Foreskin keratinocyte (primary cell): ENCODE measurements at places on chromosomes 11 and 22. TPM values are rescaled to one million over a fixed set of nuclear protein-coding genes. Genes with fewer than 3 reads are reported as not detected.

Gene OR8A1
- not detected in 2 replicates for polyA plus RNA-seq

DNA sequence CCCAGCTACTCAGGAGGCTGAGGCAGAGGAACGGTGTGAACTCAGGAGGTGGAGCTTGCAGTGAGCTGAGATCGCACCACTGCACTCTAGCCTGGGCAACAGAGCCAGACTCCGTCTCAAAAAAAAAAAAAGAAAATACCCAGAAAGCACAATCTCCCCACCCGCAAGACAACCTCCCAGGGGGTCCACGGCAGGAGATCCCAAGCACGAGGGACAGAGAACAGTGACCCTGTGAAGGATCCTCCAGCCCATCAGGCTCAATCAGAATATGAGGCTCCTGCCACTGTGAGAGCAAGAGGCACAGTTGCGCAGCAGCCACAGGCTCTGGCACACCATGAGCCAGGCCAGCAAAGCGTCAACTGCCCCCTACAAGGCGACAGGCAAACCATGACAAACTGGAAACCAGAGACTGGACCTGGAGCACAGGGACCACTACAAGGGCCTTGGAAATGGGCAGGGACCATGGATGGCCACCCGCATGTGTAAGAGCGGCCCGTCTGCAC lies 164.8 kb upstream of the GRK3 start:
- DNase-seq = no peak

- peak; percentile 80 for DNase-seq
Measured at GRCh38 chr22:18021431-18021830, 2.9 kb downstream of the MICAL3 start.

- DNase-seq = no peak
Measured at GRCh38 chr22:36385491-36386350, 2.0 kb downstream of the MYH9 start.

Gene FCHSD2
- 5.0 and 5.1 TPM in 2 replicates for polyA plus RNA-seq

GRCh38 chr11:15817001-15817400 lies 539.3 kb downstream of the SOX6 start:
- no peak for DNase-seq

Gene LAYN
- 6.8 and 7.0 TPM in 2 replicates for polyA plus RNA-seq

DNA sequence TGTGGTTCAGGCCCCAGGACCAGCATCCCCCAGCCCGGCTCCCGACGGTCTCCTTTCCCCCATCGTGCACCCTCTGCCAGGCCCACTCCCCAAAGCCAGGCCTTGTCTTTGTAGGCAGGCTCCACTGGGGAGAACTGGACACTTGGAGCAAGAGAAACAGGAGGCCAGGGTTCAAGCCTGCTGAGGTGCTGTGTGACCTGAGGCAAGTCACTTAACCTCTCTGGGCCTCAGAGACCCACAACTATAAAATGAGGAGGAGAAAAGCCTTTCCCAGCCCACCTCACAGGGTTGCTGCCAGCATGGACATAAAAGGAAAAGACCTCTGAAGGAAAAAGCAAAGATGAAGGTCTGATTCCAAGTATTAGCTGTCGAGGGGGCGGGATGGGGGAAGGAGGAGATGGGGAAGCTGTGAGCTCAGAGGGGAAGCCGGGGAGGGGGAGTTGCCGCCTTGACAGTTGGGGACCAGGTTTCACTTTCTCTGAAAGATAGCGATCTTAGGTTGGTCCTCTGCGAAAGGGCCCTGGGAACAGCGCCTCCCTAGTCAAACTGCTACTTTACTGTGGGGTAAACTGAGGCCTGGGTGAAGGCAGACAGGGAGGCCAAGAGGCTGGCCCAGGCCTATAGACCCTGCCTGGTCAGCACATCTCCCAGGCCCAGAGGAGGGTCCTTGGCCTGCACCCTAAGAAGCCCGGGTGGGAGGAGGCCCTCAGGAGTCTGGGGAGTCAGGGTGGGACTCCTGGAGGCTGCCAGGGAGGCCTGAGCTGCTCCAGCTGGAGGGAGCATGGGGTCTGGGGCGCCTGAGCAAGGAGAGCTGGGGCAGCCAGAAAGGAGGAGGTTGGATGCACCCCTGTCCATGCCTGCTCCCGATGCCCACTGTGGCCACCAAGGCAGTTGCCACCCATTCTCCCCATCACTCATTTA lies 991 bp upstream of the OSM start:
- no peak for DNase-seq

DNA sequence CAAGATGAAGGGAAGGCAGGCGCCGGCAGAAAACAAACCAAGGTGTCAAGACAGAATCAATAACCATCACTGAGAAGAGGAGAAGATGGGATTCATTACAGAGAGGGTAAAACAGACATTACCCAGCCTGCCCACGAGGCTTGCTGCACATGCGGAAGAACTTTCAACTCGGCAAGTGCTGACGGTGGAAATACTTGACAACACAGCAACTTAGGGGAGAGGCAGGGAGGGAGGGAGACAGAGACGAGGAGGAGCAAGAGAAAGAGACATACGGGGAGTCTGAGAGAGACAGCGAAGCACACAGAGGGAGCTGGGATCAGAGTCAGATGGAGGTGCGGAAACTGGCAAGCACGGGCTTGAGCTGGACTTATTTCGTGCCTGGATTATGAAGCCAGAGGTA lies 129.3 kb upstream of the NECTIN1 start:
- DNase-seq = no peak

- DNase-seq = no peak
Measured at GRCh38 chr11:59416613-59417012, 9.6 kb downstream of the OR5A2 start.

- no peak for DNase-seq
Measured at GRCh38 chr11:109641549-109641948, 219.6 kb downstream of the C11orf87 start.

Gene USP28
- 6.7 and 9.2 TPM in 2 replicates for polyA plus RNA-seq

DNA sequence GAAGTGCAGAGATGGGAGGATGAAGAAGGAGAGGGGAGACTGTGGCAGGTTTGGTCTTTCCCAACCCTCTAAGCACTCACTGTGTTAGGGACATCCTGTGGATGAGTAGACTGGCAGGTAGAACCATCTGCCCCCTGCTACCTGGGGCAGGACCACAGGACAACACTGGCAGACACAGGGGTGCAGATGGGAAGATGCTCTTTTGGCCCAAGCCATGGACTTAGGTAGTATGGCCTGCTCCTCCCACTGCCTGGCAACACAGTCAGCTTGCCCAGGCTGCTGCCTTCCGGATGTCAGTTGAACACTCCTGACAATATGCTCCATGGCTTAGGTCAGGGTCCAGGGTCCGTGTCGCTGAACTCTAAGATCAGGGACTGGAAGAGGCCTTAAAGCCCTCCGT lies 140.7 kb upstream of the NAV2 start:
- no peak for DNase-seq

- peak; percentile 26 for DNase-seq
Measured at GRCh38 chr11:129694966-129695365, 120.7 kb upstream of the TMEM45B start.

Gene CD6
- 0.07 and 0.16 TPM in 2 replicates for polyA plus RNA-seq

- no peak for DNase-seq
Measured at GRCh38 chr11:44780940-44781631, 54.3 kb downstream of the TSPAN18 start.

GRCh38 chr22:46007848-46008261 lies 30.9 kb upstream of the WNT7B start:
- peak; percentile 89 for DNase-seq

GRCh38 chr11:38721586-38722315 lies 2123.7 kb upstream of the RAG2 start:
- DNase-seq = no peak

DNA sequence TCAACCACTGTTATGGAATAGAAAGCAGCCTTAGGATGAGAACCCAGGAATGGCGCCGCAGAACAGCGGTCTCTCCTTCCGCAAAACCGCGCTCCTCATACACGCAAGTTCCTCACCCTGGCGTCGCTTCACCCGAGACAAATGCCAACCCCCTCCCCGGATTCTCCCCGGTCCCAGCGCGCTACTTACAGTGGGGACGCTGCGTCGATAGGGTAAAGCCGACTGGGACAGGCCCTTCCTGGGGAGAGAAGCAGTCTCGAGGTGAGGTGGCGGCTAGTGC lies 287 bp downstream of the RPS13 start:
- DNase-seq = no peak

DNA sequence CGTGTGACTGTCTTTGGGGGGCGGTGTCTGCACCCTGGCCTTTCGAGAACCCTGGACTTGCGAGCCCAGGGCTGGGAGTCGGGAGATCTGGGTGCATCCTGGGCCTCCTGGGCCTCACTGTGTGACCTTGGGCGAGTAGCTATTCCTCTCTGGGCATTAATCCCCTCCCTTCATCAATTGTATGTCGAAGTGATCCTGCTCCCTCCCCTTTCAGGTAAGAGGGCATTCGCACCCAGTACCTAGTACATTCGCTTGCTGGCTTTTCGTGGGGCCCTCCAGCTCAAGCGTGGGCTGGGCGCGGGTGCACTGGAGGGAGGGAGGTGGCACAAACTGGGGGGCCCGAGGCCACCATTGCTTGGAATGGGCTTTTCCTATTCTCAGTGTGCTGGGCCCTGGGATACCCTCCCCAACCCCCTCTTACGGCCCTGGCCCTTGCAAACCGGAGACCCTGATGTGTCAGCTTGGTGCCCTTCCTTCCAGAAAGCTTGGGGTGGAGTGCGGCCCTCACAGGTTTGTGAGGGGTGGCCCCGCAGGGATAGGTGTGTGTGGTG lies 530 bp downstream of the USP35 start:
- no peak for DNase-seq

Gene IGHMBP2
- 9.1 and 11.6 TPM in 2 replicates for polyA plus RNA-seq

Gene NXPE4
- polyA plus RNA-seq = not detected in 2 replicates

GRCh38 chr11:118929501-118930093 lies 3.9 kb upstream of the BCL9L start:
- DNase-seq = no peak
